ENCODE measurements at places on chromosomes 3 and 15.

DNA sequence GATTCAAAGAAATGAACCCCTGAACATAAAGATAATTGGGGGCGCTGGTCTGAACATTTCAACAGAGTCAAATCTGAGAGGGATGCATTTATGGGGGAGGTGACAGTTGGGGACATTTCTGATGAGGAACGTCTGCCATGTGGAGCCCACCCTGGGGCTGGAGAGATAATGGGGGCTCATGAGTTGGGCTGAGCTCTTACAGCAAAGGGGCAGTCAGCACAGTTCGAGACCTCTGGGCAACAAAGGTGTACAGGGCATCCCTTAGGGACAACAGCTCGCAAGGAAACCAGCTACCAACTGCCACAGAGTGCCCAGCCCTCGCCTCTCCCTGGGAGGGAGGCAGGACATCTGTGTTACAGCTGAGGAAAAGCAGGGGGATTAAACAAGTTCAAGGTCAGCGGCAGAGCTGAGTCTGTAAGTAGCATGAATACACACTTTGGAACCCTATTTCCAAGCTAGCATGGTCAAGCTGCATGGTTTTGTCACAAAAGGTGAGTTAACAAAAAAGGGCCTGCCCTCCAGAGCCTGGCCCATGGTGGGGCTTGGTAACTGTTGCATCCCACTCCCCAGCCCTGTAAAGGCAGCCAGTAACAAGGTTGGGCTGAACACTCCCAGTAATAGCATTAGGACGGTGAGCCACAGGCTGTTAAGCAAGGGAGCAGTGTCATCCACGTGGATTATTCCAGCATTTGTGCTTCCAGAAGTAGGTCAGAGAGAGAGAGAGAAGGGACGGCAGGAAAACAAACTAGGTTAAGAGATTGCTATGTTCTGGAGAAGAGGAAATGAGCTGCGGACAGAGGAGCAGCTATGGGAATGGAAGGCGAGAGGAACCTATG lies 4.3 kb downstream of the GNB5 start:
- DNase-seq, result no peak

DNA sequence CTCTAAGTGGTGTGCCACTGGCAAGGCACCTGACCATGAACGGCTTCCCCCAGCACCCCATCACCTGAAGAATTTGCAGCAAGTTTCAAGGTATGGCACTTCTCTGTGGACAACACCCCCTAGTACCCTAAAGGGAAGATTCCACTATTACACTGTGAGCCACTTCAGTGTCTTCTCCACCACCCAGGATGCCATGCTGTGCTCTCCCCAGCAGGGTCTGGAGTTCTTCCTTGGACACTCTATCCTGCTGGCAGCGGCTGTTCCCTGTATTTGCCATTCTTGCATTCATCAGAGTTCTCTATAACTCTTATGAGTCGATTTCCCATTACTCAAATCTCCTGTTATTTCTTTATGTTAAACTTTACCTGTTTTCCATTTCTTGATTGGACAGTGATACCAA lies 33.9 kb upstream of the RNU6-1 start:
- DNase-seq, result no peak

DNA sequence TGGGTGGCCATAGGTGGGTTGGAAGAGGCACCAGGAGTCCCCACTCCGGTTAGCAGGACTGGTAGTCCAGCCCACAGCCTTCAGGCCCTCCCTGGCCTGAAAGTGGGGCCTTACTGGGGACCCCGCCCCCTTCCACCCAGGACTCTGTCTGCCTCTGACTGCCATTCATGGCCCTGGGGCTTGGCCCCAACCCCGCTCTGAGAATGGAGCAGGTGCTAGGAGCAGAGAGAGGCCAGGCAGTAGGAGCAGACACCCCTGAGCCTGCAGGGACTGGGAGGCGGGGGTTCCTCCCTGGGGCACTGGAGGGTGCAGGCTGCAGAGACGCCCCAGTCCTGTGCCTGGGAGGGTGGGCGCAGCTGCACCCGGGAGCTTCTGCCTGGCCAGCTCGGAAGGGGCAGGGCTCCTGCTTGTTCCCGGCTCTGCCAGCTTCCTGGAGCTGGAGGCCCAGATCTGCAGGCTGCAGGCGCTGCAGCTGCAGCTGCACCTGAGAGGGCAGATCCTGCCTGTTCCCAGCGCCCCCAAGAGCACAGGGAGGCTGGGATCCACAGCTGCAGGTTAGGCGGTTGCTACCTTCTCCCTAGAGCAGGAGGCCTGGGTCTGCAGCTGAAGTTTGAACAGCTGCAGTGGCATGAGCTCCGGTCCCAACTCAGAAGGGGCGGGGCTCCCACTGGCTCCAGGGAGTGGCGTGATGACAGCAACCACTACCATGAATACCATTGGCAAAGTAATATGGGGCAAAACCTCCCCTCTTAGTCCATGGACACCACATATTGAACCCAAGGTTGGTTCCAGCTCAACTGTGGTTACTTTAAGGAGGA lies 194.7 kb downstream of the SQOR start:
- no peak for DNase-seq

GRCh38 chr3:188769831-188770230 lies 401.9 kb upstream of the TPRG1 start:
- no peak for DNase-seq

- peak; percentile 64 for DNase-seq
Measured at GRCh38 chr3:52891615-52892081, 5.7 kb downstream of the STIMATE start.

DNA sequence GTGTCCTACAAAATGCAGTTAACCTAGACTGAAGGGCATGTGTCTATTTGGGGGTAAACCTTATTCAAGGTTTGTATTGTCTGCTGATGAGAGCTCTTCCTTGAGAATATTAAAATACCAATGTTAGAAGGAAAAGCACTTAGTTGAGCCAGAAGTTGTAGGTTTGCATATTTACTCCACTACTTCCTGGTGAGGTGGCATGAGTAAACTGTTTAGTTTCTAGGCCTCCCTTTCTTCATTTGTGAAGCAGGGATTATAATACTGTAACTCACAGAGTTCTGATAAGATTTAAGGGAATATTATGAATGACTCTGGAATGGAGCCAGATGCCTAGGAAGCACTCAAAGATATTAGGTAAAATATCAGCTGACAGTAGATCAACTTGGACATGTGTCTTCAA lies 46.7 kb downstream of the CD200R1L start:
- peak; percentile 36 for DNase-seq

DNA sequence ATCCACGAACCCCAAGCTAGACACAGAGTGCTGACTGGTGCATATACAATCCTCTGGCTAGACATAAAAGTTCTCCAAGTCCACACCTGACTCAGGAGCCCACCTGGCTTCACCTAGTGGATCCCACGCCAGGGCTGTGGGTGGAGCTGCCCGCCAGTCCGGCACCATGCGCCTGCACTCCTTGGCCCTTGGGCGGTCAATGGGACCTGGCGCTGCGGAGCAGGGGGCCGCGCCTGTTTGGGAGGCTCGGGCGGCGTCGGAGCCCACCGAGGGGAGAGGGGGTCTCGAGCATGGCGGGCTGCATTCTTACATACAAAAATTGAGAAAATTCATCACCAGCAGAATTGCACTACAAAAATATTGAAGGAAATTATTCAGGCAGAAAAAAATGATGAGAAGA lies 120.7 kb upstream of the FAN1 start:
- DNase-seq, result no peak

DNA sequence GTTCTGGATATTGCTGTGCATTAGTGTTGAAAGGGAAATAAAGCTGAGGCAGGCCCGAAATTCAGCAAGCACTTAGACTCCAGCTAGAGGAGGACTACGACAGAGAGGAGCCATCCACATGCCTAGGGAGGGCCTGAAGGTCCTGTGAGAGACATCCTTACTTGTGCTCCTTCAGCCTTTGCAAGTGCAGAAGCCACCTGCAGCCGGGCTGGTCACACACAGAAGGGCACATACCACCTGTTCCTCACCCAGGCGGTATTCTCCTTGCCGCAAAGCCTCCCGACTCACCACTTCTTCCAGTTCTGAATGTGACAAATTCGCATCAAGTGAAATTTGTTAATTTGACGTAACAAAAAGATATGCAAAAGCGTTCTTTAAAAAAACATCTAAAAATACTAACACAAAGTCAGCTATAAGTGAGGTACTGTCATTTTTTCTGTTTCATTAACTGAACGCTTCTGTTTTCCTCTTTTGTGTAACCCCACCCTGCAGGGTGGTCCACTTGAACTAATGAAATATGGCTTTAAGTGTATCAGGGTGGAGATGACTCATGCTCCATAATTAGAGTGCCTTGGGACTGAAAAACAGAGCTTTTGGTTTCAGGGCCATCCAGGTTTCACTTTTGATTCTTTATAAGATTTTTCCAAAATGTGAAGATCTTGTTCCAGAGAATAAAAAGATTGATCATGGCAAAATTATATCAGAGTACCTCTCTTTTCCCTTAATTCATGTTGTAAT lies 467.9 kb upstream of the ATP11B start:
- no peak for DNase-seq

DNA sequence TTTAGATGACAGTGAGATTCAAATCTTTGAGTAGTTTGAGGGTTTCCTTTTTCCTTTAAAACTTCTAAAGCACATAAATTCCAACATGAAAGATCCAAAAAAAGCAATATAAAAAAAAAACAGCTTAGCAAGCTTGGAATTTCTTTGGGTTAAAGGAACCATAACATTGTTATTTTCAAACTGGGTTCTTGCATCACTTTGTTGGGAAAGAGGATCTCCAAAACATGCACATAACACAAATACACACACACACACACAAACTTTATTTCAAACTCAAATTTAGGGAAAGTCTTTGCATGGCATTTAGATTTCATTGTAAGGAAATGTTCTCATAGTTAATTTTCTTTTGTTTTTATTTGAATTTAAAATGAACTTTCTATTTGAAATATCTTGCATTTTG lies 79.2 kb upstream of the COL8A1 start:
- DNase-seq, result no peak

DNA sequence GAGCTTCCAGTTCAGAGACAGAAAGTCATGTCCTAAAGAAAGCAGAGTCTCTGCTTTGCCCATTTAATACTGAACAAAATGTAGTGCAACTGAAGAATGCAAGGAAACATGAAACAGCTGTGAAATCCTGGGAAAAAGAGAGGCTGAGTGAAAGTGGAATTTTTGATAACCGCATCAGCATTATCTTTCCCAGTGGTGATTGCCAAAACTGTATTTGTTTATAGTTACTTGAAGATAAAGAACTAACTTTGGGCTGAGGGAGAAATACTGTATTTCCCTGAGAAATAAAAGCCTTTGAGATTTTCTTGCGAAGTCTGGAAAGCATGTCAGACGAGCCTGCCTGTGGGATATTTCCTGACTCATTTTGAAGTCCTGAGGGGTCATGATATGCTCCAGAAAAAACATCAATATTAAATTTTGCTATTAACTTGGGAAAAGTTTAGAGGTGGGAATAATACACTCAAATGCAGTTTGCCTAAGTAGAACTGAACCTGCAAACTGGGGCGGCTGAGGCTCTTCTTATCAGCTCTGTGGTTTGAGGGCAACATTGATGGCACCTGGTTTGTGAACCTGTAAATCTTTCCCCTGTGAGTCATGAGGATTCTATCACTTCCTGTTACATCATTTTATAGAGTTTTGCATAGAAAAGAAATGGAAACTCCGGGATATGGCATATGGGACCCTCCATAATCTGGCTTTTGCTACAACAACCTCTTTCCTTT lies 855.3 kb downstream of the MCTP2 start:
- DNase-seq, result peak; percentile 76

DNA sequence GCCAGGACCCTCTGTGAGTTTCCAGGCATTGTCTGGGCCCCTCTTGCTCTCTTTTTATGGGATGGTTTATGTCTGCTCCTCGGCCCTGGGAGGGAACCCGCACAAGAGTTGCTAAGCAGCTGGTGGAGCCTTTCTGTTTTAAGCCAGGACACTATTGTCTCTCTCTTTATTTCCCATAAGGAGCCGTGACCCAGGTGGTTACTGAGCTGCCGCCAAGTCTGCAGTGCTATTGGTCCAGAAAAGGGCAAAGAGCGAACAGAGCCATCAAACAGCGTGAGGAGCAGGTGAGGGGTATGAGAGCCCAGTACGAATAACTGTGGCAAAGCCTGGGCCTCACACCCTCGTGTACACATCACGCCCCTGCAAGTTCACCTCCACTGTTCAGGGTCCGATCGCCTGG lies 280.2 kb downstream of the SHQ1 start:
- no peak for DNase-seq

DNA sequence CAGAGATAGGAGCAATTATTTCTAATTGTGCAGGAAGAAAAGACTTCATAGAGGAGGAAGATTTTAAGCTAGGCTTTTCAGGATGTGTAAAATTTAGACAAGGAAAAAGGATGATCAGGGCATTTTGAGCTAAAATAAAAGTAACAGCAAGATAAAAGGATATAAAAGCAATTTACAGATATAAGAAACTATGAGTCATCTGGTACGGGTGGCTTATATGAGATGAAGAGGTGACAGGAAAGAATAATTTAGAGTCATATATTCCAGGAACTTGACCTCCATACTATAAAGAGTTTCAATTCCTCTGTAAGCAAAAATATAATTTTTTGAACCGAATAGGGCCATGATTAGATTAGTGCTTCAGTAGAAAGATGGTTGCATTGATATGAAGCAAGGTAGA lies 273.7 kb downstream of the RBMS3 start:
- DNase-seq, result no peak

GRCh38 chr15:61035311-61035710 lies 193.8 kb downstream of the RORA start:
- no peak for DNase-seq

DNA sequence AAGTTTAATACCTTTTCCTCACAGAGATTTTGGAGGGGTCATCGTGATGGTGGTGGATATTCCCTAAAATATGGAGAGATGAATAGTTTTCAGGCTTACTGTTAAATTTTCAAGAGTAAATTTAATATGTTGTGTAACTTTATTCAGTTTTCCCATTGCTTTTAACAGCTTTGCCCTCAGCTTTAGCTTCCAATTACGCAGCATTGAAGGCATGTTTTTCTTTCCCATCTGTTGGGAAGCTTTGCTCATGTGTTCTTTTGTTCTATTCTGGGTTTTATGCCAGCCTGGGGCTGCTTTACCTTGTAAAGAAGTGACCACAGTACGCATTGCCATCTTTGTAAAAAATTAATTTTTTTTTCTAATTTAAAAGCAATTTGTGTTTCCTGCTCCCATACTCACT lies 151.5 kb downstream of the B3GALNT1 start:
- DNase-seq, result no peak

DNA sequence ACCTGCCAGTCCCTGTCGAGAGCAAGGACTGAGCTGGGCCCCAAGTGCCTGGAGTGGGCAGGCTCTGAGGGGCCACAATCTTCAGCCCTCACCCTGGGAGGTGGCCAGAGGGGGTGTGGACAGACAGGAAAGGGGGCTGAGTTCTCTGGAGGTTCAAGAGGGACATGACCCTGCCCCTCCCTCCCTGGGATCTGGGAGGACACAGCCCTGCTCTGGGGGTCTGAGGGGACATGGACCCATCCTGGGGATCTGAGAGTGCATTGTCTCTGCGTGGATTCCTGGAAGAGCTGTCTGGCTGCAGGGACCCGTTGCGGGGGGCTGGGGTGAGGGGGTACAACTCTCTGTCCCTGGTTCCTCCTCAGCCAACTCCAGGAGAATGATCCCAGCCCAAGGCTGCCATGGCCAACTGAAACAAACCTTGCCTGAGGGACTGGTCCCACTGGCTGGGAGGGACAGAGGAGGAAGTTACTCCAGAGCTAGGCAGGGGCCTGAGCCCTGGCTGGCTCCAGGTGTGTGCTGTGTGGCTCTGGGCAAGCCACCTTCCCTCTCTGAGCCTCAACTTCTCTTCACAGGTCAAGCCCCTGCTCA lies 29.0 kb downstream of the PTH1R start:
- no peak for DNase-seq

All from IMR-90 (cell line).